ENCODE measurements at places on chromosomes 6 and 20.
A peak's percentile ranks its signal among the peaks of the same experiment; 100 is the strongest.

- DNase-seq: no peak
Measured at GRCh38 chr6:167435209-167435728, 110.4 kb downstream of the TTLL2 start.

DNA sequence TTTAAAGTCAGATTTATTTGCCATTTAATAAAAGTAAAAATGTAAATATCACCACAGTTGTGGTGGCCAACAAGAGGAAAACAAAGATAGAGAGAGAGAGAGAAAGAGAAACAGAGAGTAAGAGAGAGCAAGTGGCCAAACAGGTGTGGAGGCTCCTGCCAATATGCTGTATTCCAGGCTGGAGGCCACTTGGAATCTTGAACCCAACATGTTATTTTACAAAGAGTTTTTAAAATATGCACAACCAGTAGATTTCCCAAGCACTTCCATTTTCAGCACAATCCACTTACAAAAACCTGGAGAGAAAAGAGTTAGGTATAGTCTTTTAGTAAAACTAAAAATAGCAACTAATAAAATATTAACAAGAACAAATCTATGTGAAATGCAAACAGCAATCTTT, 1323.1 kb upstream of the CITED2 start:
- DNase-seq: no peak

DNA sequence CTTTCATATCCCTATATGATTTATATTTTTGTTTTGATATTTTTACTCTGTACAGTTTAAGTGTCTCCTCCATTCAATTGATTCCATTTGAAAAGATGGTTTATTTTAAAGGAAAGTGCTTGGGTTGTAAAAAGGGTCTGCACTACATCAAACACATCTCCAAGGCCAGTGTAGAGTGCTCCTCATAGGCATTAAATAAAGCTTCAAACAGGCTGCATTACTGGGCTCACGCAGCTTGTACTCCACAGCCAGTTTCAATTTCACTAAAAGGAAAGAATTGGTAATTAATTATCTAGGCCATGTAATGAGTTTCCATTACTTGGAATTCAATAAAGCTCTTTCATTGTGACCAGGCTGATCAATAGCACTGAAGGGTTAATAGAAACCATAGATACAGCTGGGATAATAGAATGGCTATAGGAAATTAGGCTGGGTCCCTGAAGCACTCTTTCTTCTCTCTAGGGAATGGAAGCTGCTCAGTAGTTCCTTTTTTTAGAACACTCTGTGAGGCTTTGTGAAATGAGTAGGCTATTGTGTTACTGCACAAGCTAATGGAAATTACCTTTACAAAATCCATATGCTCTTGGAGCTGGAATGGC, 442.2 kb downstream of the RNF144B start:
- DNase-seq: no peak

- DNase-seq: no peak
Measured at GRCh38 chr20:33995053-33995831, 1.5 kb downstream of the RALY start.

- no peak for DNase-seq
Measured at GRCh38 chr6:16751251-16751946, 9.9 kb downstream of the ATXN1 start.

GRCh38 chr6:156378853-156379252, 398.3 kb upstream of the ARID1B start:
- no peak for DNase-seq

DNA sequence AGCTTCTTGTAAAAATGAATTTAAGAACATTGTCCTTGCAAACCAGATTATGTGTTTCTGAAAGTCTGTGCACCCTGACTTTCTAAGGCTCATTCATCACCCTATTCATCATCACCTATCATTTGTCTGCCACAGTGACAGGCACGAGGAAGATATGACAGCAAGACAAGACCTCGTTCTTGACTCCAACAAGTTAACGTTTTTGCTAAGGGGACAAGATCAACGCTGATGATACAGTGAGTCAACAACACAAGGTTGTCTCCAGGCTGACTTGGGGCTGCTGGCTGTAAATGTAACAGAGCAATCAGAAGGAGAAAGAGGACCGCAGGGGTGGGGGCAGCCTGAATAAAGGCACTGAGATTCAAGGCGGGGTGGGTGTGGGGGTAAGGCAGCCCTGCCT, 94.2 kb downstream of the FOXC1 start:
- DNase-seq: no peak

GRCh38 chr6:122408702-122409458, 9.4 kb downstream of the HSF2 start:
- DNase-seq: no peak

GRCh38 chr6:17972074-17972952, 15.1 kb downstream of the KIF13A start:
- no peak for DNase-seq

GRCh38 chr20:37947943-37948342, 45.0 kb downstream of the VSTM2L start:
- no peak for DNase-seq

- no peak for DNase-seq
Measured at GRCh38 chr6:9121549-9121948, 686.2 kb upstream of the SLC35B3 start.

DNA sequence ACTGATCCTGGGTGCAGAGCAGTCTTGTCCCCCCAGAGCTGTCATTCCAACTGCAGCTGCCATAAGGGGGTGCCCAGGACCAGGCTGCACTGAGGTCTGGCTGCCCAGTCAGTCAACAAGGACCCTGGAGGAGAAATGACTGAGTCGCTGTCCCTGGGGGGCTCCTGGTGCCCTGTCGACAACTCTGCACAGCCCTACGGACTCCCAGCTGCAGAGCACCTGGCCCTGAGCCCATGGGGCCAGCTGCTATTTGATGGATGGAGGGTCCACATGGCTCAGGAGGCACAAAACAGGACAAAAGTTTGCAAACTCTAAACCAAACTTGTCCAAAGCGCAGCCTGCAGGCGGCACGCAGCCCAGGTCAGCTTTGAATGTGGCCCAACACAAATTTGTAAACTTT, 46.3 kb upstream of the RPS6KA2 start:
- no peak for DNase-seq

GRCh38 chr20:36153736-36154699, 522 bp upstream of the EPB41L1 start:
- DNase-seq: peak; percentile 20

GRCh38 chr6:106626485-106626884, 2.8 kb downstream of the RTN4IP1 start:
- no peak for DNase-seq

DNA sequence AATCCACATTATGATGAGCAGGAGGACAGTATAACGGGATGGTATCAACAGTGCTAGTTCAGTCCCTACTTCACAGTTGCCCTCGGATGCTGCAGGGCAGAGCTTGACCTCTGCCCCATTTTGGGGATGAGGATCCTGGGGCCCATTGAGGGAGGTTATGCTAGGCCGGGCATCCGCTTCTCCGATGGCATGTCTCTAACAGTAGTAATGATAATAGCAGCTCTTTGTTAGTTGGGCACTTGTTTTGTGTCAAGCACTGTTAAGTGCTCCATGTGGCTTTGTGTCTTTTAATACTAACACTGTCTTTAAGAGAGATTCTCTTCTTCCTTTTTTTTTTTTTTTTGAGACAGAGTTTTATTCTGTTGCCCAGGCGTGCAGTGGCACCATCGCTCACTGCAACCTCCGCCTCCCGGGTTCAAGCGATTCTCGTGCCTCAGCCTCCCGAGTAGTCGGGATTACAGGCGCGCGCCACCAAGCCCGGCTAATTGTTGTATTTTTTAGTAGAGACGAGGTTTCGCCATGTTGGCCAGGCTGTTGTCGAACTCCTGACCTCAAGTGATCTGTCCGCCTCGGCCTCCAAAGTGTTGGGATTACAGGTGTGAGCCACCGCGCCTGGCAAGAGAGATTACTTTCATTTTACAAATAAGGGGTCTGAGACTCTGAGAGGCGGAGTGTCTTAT, 1.1 kb downstream of the MAPRE1 start:
- no peak for DNase-seq

DNA sequence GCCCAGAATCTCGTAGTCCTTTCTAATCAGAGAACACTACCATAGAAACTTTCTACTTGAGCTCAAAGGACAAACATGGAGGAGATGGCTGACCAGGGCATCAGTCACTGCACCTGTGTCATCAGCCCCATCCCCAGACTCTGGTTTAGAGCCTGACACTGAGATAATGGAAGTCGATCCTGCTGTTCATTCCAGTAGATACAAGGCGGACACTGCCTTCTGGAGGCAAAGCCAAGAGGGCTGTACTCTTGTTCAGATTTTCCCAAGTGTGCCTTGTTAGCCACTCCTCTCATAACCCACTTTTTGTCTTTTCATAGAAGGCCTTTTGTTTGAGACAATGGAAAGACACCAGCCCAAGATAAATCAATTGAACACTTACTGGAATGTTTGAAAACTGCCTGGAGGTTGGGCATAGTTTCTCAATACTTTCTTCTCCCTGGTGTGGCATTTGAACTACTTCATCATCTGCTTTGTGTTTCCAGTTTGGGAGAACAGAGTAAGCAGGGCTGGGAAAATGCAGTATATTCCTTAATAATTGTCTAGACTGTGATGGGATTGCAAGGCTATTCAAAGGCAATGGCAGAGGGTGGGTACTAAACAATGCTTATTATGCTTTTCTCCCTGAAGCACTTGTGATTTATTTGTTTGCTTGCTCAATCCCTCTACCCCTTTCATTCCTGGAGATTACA, 99.7 kb downstream of the CLIC5 start:
- no peak for DNase-seq

GRCh38 chr6:36633915-36634314, 39.8 kb downstream of the SRSF3 start:
- DNase-seq: no peak

DNA sequence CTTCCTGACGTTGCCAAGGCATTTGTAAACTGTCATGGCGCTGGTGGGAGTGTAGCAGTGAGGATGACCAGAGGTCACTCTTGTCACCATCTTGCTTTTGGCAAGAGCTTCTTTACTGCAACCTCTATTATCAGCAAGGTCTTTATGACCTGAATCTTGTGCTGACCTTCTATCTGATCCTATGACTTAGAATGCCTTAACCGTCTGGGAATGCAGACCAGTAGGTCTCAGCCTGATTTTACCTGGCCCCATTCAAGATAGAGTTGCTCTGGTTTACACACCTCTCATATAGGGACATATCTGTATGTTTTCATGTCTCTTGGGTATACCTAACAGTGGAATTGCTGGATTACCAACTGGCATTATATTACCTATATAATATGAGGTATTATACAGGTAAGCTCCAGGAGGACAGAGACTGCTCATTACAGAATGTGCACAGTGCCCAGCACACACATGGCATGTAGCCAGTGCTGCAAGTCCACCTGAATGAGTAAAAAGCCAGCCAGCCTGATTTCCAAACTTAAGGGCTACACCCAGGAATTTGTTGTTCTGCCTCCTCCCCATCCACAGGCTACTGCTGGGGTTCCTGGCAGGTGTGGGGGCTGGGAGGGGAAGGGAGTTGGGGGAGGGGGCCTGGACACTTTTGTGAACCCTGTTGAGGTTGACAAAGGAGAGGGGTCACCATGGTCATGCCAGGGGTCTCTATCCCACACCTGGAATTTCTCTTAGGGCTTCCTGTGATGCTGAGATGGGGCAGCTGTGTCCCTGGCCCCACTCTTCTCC, 35.2 kb upstream of the BLCAP start:
- DNase-seq: no peak

DNA sequence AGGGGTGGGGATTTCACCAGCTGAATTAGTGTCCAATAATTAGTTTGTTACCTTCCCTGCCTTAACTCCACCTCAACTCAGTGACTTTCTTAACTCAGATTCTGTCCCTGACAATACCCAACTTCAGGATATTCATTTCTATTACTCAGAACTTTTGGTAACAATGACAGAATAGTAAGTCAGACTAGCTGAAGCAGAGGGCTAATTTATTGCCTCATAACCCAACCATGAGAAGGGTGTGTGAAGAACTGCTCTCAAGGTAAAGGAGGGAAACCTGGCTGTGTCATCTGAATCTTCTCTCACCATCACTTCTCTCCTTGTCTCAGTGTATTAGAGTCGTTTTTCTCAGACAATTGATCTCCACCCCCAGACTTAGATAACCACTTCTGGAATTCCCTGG, 1.2 kb upstream of the PI3 start:
- DNase-seq: no peak

DNA sequence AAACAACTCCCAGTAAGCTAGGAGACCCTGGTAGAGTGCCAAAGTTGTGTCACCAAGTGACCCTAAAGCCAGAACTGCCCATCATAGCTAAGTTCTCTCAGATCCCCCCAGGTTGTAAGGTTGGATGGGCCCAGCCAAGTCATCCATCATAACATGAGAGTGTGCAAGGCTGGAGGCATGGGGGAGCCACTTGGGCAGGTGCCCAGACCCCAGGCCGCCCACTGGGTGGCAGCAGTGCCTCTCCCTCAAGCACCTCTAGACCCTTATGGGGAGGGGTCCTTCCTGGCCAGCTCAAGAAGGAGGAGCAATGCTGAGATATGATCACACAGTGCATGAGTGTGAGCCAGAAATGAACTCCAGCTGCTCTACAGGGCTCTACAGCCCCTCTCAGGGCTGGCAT, 154.5 kb downstream of the MYLK4 start:
- no peak for DNase-seq

- DNase-seq: no peak
Measured at GRCh38 chr6:84411060-84411629, 183.7 kb upstream of the CEP162 start.
